Muscle of leg (tissue), 16 donors: ENCODE measurements at places on chromosomes 5 and 9.

DNA sequence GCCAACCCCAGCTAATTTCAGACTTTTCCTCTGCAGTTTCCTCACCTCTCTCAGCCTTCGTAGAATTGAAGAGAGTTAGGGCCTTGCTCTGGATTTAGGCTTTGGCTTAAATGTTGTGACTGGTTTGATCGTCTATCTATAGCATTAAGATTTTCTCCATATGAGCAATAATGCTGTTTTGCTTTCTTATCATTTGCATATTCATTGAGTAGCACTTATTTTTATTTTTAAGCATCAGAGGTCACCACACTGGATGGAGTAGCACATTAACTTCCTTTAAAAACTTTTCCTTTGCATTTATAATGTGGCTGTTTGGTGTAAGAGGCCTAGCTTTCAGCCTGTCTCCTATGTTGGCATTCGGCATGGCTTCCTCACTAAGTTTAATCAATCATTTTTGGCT, 12.6 kb upstream of the PCBD2 start:
- H3K36me3 ChIP-seq: peaks cover 39% of the 10 kb centered on the region
- no peak overlapping the region for H3K27ac ChIP-seq
- no peaks in the 10 kb centered on the region for H3K27me3 ChIP-seq

- no peak overlapping the region for H3K27ac ChIP-seq
- no peak for DNase-seq
- H3K4me1 ChIP-seq: no peaks in the 10 kb centered on the region
- no peak overlapping the region for H3K4me3 ChIP-seq
- H3K27me3 ChIP-seq: no peaks in the 10 kb centered on the region
These were observed 32.4 kb downstream of the AOPEP start for GRCh38 chr9:94758880-94759279.

DNA sequence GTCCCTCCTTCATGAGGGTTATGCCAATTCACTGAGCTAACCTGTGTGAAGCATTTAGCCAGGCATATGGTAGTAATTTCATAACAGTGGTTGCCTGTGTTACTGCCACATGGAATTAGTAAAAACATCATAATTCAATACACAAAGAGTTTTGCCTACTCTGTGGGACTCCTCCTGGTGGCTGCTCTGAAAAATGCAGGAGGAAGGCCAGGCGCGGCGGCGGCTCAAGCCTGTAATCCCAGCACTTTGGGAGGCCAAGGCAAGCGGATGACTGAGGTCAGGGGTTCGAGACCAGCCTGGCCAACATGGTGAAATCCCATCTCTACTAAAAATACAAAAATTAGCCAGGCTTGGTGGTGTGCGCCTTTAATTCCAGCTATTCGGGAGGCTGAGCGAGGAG, 547.3 kb downstream of the CDK5RAP2 start:
- H3K27me3 ChIP-seq: no peaks in the 10 kb centered on the region
- H3K36me3 ChIP-seq: no peaks in the 10 kb centered on the region
- DNase-seq: no peak

- H3K4me1 ChIP-seq: peaks cover 49% of the 10 kb centered on the region
- H3K4me3 ChIP-seq: no peak overlapping the region
- H3K27ac ChIP-seq: no peak overlapping the region
- no peaks in the 10 kb centered on the region for H3K27me3 ChIP-seq
- no peak for DNase-seq
These were observed 93.5 kb downstream of the ZNF608 start for GRCh38 chr5:124652892-124653441.

GRCh38 chr5:98360548-98360947, 412.9 kb upstream of the RGMB start:
- H3K36me3 ChIP-seq: no peaks in the 10 kb centered on the region
- H3K27me3 ChIP-seq: no peaks in the 10 kb centered on the region
- no peaks in the 10 kb centered on the region for H3K4me1 ChIP-seq
- H3K4me3 ChIP-seq: no peak overlapping the region

GRCh38 chr9:105118636-105119035, 125.8 kb upstream of the SLC44A1 start:
- peaks cover 31% of the 10 kb centered on the region for H3K4me1 ChIP-seq
- no peaks in the 10 kb centered on the region for H3K36me3 ChIP-seq
- no peak overlapping the region for H3K4me3 ChIP-seq
- H3K27me3 ChIP-seq: no peaks in the 10 kb centered on the region
- no peak for DNase-seq

DNA sequence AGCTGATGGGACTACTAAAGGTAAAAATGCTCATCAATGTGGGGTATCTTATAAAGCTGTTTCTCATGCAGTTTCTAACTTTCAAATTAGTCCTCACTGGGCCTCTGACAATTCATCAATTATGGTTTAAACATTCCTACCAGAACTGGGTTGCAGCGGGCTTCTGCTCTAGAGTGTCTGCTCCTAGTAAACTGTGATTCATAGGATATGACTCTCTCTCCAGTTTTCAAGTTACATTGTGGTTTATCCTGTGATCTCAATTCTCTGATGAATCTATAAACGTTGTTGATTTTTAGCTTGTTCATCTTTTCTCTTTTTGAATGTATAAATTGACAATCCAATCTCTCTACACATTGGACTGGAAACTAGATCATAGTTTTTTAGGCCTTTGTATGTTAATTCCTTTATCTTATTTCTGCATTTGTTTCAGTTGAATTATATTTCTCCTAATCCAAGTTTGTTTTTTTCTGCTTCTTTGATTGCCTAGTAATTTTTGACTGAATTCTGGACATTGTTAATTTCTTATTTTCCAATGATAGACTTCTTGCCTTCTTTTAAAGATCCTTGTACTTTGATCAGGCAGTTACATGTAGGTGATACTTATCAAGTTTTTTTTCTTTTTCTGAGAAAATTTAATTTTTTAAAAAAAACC, 822.6 kb downstream of the TLE1 start:
- H3K27ac ChIP-seq: no peak overlapping the region
- no peaks in the 10 kb centered on the region for H3K36me3 ChIP-seq
- H3K27me3 ChIP-seq: no peaks in the 10 kb centered on the region
- DNase-seq: no peak

DNA sequence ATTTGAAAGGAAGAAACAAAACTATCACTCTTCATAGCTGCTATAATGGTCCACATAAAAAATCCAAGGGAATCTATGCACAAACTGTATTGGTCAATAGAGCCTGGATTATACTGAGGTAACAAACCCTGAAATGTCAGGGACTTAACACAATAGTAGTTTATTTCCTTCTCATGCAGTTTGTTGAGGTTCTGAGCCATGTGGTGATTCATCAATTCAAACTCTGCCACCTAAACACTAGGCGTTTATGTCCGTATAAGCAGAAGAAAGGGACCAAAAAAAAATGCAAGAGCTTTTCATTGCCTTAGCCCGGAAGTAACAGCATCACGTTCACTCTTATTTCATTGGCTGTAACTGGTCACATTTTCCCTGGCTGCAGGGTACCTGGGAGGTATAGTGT, 464.7 kb downstream of the ZSWIM6 start:
- H3K27ac ChIP-seq: no peak overlapping the region
- no peak for DNase-seq
- H3K36me3 ChIP-seq: no peaks in the 10 kb centered on the region
- H3K4me3 ChIP-seq: no peak overlapping the region
- no peaks in the 10 kb centered on the region for H3K4me1 ChIP-seq
- no peaks in the 10 kb centered on the region for H3K27me3 ChIP-seq

- DNase-seq: no peak
- no peak overlapping the region for H3K4me3 ChIP-seq
- H3K4me1 ChIP-seq: peaks cover 12% of the 10 kb centered on the region
- H3K36me3 ChIP-seq: no peaks in the 10 kb centered on the region
- no peak overlapping the region for H3K27ac ChIP-seq
- no peaks in the 10 kb centered on the region for H3K27me3 ChIP-seq
These were observed 24.7 kb upstream of the SLC6A19 start for GRCh38 chr5:1176473-1177391.

- no peak for DNase-seq
- H3K36me3 ChIP-seq: no peaks in the 10 kb centered on the region
- H3K4me1 ChIP-seq: peaks cover 19% of the 10 kb centered on the region
- no peak overlapping the region for H3K4me3 ChIP-seq
- H3K27me3 ChIP-seq: peaks cover 2% of the 10 kb centered on the region
- no peak overlapping the region for H3K27ac ChIP-seq
These were observed 25.3 kb upstream of the ADAMTS2 start for GRCh38 chr5:179370490-179371120.

GRCh38 chr5:142862594-142862993, 92.4 kb downstream of the ARHGAP26 start:
- DNase-seq: peak; percentile 91
- H3K4me3 ChIP-seq: no peak overlapping the region
- no peaks in the 10 kb centered on the region for H3K36me3 ChIP-seq
- no peaks in the 10 kb centered on the region for H3K27me3 ChIP-seq
- H3K27ac ChIP-seq: peak overlapping the region; percentile 67

DNA sequence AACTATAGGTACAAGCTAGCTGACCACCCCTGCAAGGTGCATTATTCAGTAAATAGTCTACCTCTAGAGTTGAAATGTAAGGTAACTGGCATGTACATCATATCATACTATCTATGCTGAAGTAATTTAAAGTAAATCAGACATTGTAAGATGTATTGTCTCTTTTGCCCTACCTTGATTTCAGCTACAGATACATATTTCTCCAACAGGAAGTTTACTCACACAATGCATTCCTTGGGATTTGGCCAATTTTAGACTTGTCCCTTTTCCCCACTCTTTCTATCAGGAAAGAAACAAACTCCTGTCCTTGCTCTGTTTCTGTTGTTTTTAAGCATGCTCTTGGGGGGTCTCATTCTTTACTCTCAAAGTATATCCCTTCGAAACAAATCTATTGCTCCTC, 58.5 kb upstream of the TSLP start:
- no peaks in the 10 kb centered on the region for H3K4me1 ChIP-seq
- H3K4me3 ChIP-seq: no peak overlapping the region
- no peaks in the 10 kb centered on the region for H3K27me3 ChIP-seq
- H3K36me3 ChIP-seq: no peaks in the 10 kb centered on the region
- DNase-seq: no peak
- no peak overlapping the region for H3K27ac ChIP-seq

DNA sequence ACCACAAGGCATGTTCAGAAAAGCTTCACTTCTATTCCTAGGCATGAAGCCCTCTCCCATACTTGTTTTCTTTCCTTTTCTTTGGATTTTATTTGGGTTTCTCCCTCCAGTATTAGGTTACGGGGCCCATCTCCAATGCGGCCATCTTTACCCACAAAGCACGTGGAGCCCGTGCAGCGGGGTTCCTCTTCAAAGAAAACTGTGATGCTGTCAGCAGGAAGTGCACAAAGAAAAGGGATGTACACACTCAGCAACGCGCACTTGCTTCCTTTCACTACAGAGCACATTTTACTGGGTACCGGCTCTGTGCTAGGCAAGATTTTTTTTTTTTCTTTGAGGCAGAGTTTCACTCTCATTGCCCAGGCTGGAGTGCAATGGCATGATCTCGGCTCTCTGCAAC, 106.6 kb downstream of the COL23A1 start:
- no peaks in the 10 kb centered on the region for H3K36me3 ChIP-seq
- H3K27me3 ChIP-seq: peaks cover 6% of the 10 kb centered on the region
- H3K27ac ChIP-seq: no peak overlapping the region

GRCh38 chr9:34710023-34710422, at the start of gene CCL21:
CCL21 (minus strand) TSS chr9:34710136; CDS start chr9:34710066, 70 bp downstream.
- no peak within 1 kb of the TSS for H3K27ac ChIP-seq
- H3K4me3 ChIP-seq: no peak within 1 kb of the TSS
- H3K27me3 ChIP-seq: no peaks in the 10 kb centered on the region
- DNase-seq: peak; percentile 58
- no peaks in the 10 kb centered on the region for H3K36me3 ChIP-seq

DNA sequence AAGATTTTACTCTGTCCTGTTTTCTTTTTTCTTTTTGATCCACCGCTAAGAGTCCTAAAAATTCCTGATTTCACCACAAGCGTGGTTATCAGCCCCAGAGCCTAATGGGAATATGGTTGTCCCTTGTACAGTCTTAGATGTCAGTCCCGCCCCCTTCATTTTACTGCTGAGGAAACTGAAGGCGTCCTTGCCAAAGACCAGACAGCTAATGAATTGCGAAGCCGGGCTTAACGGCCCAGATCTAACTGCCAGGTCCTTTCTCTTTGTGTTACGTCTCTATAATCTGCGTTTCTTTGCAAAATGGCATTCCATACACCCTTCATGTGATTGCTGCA, 497 bp downstream of the NSA2 start:
- H3K27ac ChIP-seq: peak overlapping the region; percentile 83
- H3K4me3 ChIP-seq: peak overlapping the region; percentile 98
- peak; percentile 50 for DNase-seq
- H3K27me3 ChIP-seq: no peaks in the 10 kb centered on the region
- H3K36me3 ChIP-seq: peaks cover 8% of the 10 kb centered on the region
- H3K4me1 ChIP-seq: peaks cover 14% of the 10 kb centered on the region

DNA sequence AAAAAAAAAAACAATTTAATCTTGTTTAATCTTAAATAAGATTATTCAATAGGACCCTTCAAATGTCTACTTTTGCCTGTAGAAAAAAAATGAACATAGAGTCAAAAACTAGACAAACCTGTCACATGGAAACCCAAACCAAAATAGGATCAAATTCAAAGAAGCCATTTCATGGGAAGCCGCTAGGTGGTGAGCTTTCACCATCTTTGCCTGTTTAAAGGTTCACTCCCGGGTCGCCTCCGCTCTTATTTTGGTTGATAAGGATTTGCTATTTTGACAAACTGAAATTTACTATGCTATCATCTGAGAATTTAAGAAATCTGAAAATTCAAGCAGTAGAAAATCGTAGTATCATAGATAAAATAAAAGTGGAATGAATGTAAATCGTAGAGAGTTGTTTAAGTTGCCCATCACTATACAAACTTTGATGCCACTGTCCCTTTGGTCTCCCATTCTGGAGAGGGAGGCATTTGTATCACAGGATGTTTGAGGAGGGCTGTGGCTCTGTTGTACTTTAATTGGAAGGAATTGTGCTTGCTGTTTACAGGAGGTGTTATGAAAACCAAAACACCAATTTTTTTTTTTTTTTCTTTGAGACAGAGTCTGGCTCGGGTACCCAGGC, 43.5 kb upstream of the DNAH5 start:
- no peaks in the 10 kb centered on the region for H3K4me1 ChIP-seq
- no peaks in the 10 kb centered on the region for H3K27me3 ChIP-seq
- DNase-seq: peak; percentile 69
- H3K4me3 ChIP-seq: no peak overlapping the region

GRCh38 chr5:172730981-172731679, 39.9 kb downstream of the DUSP1 start:
- H3K27me3 ChIP-seq: no peaks in the 10 kb centered on the region
- H3K4me1 ChIP-seq: peaks cover 36% of the 10 kb centered on the region
- H3K27ac ChIP-seq: no peak overlapping the region

GRCh38 chr5:98227489-98227888, 546.0 kb upstream of the RGMB start:
- no peak for DNase-seq
- no peaks in the 10 kb centered on the region for H3K36me3 ChIP-seq
- H3K27ac ChIP-seq: no peak overlapping the region
- no peaks in the 10 kb centered on the region for H3K4me1 ChIP-seq
